ENCODE measurements at places on chromosomes 4 and X.

GRCh38 chrX:334971-335757 is 16.6 kb upstream of the GTPBP6 start:
- no peak for DNase-seq

DNA sequence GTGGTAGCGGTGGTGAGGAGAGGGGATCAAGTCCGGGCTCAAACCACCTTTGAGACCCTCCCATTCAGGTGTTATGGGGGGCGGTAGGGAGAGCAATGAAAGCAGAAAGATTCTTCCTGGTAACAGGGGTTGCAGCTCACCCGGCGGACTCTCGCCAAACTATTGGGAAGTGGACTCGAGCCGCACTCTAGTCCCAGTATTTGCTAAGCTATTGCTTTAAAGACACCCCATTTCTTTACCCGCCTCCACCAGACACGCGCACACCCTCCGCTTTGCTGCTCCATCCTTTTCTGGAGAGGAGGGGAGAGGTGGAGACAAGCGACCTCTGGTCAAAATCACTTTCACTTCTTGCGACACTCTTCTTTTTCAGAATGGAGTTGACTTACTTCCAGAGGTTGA is 625 bp upstream of the GABRA4 start:
- DNase-seq: no peak

GRCh38 chr4:1195891-1196401 is 23.6 kb upstream of the SPON2 start:
- peak; percentile 5 for DNase-seq

- DNase-seq: no peak
Observed at GRCh38 chrX:22730542-22730941, 269.2 kb upstream of the DDX53 start.

GRCh38 chrX:39888730-39889129 is 209.0 kb downstream of the BCOR start:
- no peak for DNase-seq

DNA sequence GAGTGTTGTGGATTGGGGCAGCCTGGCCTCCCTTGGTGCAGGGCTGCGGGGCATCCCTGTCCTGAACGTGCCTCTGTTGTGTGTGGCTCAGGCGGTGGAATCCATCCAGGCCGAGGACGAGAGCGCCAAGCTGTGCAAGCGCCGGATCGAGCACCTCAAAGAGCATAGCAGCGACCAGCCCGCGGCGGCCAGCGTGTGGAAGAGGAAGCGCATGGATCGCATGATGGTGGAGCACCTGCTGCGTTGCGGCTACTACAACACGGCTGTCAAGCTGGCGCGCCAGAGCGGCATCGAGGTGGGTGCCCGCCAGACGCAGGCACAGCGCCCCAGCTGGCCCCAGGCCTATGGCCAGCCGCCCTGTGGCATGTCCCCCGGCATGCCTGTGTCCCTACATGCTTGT is 25.6 kb downstream of the MAEA start:
- no peak for DNase-seq

DNA sequence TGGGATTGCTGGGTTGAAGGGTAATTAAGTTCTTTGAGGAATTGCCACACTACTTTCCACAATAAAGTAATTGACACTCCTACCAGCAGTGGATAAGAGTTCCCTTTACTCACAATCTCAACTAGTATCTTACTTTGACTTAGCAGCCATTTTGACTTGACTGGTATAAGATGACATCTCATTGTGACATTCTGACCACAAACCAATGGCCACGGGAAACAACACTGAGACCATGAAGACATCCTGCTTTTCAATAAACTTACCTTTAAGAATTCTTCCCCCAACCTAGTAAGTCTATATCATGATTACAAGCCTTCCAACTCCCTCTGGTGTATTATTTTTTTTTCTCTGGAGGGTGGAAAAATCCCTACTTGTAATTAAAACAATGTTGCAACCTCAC is 66.9 kb upstream of the WDR1 start:
- DNase-seq: no peak

GRCh38 chr4:95283320-95283719 is 265.5 kb downstream of the UNC5C start:
- no peak for DNase-seq

GRCh38 chr4:17236686-17237085 is 275.2 kb downstream of the QDPR start:
- DNase-seq: no peak

DNA sequence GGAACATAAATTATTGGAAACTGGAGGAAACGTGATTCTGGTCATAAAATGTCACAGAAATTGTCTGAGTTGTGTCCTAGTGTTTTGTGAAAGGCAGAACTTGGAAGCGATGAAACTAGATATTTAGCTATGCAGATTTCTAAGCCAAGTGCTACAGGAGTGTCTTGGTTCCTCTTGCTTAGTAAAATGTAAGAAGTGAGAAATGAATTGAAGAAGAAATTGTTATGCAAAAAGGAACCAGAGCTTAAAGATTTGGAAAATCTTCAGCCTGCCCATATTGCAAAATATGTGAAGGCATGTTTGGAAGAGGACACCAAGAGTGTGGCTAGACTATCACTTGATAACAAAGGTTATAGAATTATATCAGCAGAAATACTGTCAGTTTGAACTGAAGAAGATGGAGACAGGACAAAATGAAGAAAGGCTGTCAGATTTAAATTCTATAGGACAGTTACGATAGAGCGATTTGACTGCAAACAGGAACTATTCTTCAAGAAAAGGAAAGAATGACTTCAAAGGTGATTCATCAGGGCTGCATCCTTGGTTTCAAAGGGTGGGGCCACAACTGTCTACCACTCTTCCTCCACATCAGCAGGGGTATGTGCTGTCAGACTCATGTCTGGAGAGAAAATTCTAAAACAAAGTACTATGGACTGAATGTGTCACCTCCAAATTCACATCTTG is 9.4 kb upstream of the CDS1 start:
- DNase-seq: no peak

- no peak for DNase-seq
Observed at GRCh38 chr4:185513489-185514181, 21.7 kb downstream of the PDLIM3 start.

DNA sequence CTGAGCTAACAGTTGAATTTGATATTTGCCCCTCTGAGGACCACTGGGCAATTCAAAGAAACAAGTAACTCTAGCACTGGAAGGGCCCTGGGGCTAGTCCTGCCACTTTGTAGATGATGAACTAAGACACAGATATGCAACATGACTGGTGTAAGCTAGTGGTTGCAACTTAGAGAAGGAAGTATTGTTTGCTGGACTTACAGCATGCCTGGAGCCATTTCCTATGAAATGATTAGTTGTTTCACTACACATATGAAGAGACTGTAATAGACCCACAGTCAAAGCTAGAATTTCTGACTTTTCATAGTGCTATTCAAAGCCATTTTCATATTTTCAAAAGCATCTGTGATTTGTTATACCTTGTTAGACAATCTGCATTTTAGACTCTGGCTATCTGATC is 96.2 kb downstream of the TSPAN7 start:
- DNase-seq: no peak

DNA sequence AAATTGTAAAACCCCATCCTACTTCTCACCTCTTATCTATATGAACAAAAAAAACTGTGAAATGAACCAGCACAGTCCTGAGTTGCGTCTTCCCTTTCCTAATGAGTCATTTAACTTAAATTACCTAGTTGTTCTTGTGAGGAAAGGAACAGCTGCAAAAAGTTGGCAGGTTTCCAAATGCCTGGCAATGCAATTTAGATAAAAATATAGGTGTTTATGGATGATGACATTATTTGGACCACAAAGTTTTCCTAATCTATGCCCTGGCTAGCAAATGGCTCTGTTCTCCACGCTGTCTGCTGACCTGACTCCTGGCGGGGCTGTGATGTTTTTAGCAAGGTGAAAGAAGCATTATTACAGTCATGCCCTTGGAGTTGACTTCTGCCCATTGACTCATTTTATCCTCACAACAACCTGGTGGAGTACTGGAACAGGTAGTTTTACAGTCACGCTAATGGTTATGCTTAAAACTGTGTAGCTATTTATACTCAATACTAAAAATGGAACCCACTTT is 29.8 kb upstream of the RELL1 start:
- peak; percentile 48 for DNase-seq

DNA sequence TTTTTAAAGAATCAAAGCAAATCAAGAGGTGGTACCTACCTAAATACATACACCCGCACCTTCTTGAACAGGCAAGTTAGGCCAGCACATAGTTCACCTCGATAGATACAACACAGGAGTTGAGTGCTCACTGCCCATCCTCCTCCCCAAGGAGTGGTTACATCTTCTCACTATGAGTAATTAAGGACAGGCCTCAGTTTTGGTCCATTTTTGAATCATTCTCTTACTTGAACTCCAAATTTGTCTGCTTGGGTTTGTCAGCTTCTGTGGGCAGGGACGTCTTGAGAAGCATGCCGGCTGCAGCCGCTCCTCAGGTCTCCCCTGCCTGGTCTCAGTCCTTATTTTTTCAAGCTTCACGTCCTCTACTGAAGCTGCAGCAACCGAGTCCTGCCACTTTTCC is 190.6 kb upstream of the RBPJ start:
- no peak for DNase-seq

- peak; percentile 95 for DNase-seq
Observed at GRCh38 chr4:25233737-25234389, at the start of gene PI4K2B. Gene PI4K2B, plus strand, starts transcription at chr4:25234033. Its CDS starts 131 bp downstream, at chr4:25234164.

DNA sequence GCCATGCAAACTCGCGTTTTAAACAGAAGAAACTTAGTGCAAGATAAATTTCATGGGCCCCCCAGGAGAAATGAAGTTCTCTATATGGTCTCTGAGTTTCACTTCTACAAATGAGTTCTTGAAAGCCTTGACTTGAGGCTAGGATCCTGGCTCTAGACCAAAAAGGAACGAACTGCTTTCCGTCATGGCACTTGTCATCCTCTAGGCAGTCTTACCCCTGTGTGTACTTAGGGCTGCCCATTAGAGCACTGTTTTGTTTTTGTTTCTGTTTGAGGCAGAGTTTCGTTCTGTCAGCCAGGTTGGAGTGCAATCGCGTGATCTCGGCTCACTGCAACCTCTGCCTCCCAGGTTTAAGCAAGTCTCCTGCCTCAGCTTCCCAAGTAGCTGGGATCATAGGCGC is 29.0 kb downstream of the RNF4 start:
- DNase-seq: no peak

DNA sequence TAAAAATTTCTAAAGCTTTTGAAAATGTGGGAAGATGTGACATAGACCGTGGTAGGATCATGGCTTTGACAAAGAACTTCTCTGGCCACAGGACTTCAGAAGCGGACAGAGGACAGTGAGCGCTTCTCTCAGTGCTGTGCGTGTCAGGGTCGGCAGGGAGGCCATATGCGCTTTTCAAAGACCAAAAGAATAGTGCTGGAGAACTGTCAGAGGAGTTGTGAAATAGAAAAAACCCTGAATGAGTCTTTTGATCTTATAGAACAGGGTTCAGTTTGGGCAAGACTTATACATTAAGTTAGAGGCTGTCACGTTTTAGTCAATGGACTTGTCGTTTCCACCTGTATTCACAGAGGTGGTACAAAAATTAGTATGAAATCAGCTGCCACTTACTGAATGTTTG is 77.4 kb downstream of the PTTG2 start:
- no peak for DNase-seq
